ENCODE measurements at places on chromosomes 7 and 10.

GRCh38 chr7:51060536-51060935 lies 256.1 kb downstream of the COBL start:
- DNase-seq, result no peak

GRCh38 chr7:115226410-115226809 lies 304.5 kb downstream of the MDFIC start:
- DNase-seq, result no peak

DNA sequence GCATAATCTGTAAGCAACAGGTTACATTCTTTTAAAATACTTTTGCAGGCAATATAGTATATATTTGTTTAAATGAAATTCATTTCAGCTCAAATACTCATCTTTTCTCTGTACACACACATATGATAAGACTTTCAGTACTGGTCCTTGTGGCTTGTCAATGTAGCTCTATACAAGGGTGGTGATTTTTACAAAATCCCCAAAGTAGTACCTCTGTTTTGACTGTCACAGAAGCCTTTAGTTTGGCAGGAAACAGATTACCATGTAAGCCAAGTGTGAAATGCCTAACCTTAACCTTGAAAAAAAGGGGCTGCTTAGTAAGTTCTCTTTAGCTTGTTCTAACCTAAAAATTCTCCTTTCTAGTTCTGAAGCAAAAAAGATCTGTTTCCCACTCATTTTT lies 87.9 kb downstream of the KCND2 start:
- DNase-seq, result no peak

DNA sequence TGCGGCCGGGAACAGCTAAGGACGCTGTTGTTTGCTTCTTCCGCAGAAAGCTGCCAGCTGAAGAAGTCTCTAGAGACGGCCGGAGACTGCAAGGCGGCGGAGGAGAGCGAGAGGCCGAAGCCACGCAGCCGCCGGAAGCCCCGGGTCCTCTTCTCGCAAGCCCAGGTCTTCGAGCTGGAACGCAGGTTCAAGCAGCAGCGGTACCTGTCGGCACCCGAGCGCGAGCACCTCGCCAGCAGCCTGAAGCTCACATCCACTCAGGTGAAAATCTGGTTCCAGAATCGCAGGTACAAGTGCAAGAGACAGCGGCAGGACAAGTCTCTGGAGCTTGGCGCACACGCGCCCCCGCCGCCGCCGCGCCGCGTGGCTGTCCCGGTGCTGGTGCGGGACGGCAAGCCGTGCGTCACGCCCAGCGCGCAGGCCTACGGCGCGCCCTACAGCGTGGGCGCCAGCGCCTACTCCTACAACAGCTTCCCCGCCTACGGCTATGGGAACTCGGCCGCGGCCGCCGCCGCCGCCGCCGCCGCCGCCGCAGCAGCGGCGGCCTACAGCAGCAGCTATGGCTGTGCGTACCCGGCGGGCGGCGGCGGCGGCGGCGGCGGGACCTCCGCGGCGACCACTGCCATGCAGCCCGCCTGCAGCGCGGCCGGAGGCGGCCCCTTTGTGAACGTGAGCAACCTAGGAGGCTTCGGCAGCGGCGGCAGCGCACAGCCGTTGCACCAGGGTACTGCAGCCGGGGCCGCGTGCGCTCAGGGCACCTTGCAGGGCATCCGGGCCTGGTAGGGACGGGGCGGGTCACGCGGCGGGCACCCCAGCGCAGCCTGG lies 2.4 kb downstream of the NKX2-3 start:
- no peak for DNase-seq

DNA sequence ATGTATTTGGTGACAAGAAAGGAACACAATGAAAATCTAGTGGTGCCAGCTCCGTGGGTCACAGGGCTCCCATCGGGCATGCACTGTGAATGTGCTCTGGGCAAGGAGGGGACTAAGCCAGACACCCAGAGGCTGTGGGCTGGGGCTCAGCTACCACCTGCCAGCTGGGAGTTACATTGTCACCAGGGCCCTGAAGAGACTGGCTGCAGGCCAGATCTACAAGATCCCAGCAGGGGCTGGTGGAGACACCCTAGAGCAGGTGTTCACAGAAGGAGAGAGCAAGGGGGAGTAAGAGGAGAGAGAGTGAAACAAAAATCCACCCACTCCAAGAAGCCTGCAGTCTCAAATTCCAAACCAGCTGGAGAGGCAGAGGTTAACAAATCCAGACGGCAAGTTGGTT lies 116.6 kb upstream of the ADCY1 start:
- DNase-seq, result no peak

GRCh38 chr7:3548815-3549214 lies 247.8 kb downstream of the SDK1 start:
- DNase-seq, result no peak

DNA sequence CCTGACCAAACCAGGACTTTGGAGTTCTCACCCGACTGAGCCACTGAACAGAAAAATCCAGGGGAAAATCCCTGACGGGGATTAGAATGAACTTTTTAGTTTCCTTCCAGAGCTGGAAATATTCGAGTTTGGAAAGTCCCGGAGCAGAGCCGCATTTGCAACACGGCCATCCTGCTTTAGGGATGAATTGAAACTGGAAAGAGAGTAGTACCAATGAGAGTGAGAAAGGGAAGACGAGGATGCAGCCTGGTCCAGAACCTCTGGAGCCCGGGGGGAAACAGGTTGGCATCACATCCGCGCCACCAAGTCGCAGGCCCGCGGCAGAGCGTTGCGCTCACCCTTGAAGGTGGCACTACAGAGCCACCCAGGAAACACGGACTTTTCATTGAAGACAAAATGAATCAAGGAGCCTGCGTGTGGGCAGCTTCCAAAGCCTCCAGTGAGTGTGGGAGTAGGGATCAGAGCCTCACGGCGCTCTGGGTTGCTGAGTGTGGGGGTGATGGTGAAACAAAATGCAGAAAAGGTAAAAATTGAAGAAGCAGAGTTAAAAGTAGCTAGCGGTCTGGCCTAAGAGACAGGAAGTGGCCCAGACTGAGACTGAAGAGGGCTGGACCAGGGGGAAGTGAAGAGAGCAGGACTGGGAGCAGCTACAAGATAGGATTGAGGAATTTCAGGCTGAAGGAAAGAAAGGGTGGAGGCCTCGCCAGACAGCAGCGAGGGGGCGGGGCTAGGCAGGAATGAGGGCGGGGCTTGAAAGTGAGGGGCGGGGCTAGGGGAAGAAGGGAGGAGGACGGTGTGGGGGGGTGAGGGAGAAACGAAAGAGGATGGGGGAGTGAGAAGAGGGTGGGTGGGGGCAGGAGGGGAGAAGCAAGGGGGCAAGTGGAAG lies 1.8 kb downstream of the SMURF1 start:
- peak; percentile 58 for DNase-seq

All from stimulated activated CD4-positive, alpha-beta T cell treated with anti-CD3 and anti-CD28 coated beads, Interleukin-15, amount 100 ng/mL, for 48 hours (primary cell).